ENCODE measurements at places on chromosomes 1 and 21.

GRCh38 chr21:24045775-24046215 is 1561.5 kb downstream of the MRPL39 start:
- peak; percentile 27 for DNase-seq

DNA sequence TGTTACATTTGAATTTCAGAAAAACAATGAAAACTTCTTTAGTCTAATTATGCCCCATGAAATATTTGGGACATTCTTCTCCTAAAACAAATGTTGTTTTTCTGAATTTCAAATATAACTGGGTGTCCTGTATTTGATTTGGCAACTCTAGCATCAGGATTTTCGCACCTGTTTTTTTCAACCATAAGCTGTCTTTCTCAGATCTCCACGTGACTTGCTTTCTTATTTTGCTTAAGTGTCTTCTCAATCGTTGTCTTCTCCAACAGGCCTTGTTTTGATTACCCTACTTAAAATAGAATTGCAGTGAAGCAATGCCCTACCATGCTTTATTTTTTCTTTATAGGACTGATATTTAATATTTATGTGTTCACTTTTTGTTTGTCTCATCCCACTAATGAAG is 752.8 kb upstream of the RGS18 start:
- DNase-seq, result no peak

- DNase-seq, result no peak
Observed at GRCh38 chr1:237877631-237878030, 13.1 kb downstream of the ZP4 start.

DNA sequence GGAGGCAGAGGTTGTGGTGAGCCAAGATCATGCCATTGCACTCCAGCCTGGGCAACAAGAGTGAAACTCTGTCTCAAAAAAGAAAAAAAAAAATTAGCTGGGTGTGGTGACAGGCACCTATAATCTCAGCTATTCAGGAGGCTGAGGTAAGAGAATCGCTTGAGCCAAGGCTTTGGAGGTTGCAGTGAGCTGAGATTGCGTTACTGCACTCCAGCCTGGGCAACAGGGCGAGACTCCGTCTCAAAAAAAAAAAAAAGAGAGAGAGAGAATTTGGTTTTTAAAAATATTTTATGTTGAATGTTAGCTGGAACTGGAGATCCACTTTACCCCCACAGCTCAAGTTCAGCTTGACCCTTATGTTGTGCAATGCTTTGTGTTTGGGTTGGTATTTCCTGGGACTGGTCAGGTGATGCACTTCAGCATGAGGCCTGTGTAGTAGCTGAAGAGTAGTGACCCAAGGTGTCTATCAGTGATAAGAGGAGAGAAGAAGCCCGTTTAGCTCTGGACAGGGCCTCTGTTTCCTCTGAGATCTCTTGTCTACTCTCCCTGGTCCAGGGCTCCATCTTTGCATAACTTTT is 36.8 kb upstream of the MACF1 start:
- no peak for DNase-seq

- DNase-seq, result no peak
Observed at GRCh38 chr1:100461222-100461621, 76.7 kb upstream of the GPR88 start.

DNA sequence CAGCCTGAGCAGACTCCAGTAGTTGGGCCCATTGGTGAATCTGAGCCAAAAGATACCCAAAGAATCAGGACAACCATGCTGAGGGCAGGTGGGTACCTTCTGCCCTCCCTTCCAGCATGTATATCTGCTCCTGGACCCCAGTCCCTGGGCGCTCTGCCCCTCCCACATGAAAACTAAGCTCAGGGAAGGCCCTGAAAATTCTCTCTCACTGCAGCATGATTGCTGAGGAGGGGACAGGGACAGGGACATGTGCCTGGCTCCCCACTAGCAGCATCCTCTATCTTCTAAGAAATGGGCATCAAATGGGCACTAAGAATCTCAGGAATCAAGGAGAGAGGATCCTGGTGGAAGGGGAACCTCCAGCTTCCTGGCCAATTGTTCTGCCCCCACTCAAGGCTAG is 446.0 kb downstream of the MATN1 start:
- no peak for DNase-seq

GRCh38 chr1:209356976-209357377 is 226.5 kb upstream of the CAMK1G start:
- no peak for DNase-seq

GRCh38 chr1:92441697-92442342 is 44.9 kb downstream of the GFI1 start:
- DNase-seq, result no peak

- no peak for DNase-seq
Observed at GRCh38 chr1:101278845-101279244, 42.0 kb downstream of the S1PR1 start.

GRCh38 chr21:33264561-33264960 is 1.6 kb upstream of the IL10RB start:
- no peak for DNase-seq

DNA sequence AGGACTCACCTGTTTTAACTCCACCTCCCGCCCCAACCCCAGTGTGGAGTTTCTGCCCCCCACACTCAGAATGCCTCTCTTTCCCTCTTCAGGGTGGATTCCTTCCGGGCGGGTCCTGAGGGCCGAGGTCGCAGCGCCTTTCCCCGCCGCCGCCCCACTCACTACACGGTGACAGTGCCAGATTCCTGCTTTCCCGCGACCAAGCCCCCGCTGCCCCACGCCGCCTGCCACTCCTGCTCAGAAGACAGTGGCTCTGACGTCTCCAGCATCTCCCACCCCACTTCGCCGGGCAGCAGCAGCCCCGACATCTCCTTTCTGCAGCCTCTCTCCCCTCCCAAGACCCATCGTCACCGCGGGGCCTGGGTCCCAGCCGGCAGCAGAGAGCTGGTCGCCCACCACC is 16.7 kb downstream of the INAVA start:
- DNase-seq, result no peak

- no peak for DNase-seq
Observed at GRCh38 chr1:11342621-11343032, 69.6 kb downstream of the UBIAD1 start.

GRCh38 chr1:84061336-84061735 is 62.4 kb upstream of the TTLL7 start:
- no peak for DNase-seq

DNA sequence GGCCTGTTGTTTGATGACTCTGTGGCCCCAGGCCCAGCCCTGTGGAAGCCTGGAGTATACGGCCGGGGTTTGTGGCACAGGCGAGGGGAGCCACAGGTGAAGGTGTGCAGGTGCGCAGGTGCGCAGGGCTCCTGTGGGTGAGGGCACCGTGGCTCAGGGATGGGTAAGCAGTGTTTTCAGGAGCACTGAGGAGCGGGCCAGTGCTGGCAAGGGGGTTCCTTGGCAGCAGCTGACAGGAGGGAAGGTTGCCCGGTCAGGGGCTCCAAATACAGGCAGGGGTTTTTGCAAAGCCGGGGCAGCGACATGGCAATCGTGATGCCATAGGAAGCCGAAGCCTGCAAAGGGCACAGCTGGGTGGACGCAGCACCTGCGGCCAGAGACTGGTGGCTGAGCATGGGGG is 20.7 kb downstream of the AGPAT3 start:
- DNase-seq, result no peak

GRCh38 chr1:37995751-37996345 is 6.0 kb upstream of the SF3A3 start:
- DNase-seq, result no peak

- no peak for DNase-seq
Observed at GRCh38 chr1:118123116-118123839, 61.8 kb downstream of the SPAG17 start.
